ENCODE measurements at places on chromosomes 1 and 21.

- DNase-seq: no peak
Observed at GRCh38 chr1:158407092-158407491, 7.8 kb upstream of the OR10T2 start.

- no peak for DNase-seq
Observed at GRCh38 chr1:241950390-241950789, 7.2 kb upstream of the BECN2 start.

DNA sequence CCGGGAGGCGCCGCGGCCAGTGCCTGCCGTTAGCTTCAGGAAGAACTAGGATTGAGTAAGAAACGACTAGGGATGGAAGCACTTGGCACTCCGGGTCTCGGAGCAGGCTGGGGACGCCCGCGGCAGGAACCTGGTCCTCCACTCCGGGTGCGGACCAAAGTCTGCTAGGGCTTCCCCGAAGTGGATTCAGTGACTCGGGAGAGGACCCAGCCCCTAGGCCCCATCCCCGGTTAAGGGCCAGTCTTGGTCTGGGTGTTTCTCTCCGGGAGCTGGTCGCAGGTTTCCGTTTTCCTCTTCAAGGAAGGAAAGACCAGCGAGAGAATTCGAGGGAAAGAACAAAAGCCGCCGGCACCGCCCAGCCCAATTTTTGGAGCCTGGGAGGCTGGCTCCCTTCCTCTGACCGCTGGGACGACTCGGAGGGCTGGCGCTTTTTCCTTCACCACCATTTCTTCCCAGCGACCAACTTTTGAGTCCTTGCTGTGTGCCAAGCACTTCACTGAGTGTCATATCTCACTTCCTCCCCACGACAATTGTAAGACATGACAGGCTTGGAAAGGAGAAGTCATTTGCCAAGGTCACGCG lies 16.8 kb upstream of the STMN1 start:
- no peak for DNase-seq

GRCh38 chr1:156920233-156921052 lies at the start of gene LRRC71:
LRRC71 (plus strand) TSS chr1:156920632; CDS start chr1:156920804, 172 bp downstream.
- no peak for DNase-seq

DNA sequence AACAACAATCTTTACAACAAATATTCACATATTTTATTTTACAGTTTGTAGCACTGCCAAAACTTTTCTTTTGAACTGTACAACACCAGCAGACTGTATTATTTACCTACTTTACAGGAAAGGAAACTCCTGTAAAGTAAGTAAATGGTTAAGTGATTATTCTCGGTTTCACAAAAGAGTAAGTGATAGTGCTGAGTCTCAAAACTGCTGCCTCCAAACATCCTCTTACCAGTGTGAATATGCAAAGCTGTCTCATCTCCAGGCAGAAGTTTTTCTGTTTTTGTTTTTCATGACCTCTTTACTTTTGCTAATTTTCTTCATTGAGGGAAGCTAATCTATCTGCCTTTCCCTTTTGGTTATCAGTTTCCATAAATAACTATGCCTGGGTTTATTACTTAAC lies 286.7 kb downstream of the SRGAP2C start:
- DNase-seq: no peak

GRCh38 chr1:15558516-15558915 lies 26.3 kb downstream of the AGMAT start:
- DNase-seq: no peak

DNA sequence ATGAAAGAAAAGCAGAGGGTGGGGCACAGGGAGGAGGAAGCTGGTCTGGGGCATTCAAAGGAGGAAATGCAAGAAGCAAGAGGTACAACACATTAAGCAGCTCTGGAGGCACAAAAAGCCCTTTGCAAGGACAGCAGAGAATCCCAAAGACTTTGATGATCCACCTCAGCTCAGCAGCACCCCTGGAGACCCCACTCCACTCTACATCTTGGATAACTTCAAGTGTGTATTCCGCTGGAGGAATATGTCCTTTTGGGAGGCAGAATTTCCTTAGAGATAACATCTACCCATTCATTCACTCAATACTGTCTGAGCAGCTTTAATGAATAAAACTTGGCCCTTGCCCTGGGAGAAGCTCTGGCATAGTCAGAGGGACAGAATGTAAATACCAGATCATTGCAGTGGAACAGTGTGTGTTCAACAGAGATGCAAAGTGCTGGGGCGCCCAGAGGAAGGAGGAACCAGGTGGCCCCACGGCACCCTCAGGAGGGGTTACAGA lies 599.7 kb downstream of the KIF26B start:
- no peak for DNase-seq

DNA sequence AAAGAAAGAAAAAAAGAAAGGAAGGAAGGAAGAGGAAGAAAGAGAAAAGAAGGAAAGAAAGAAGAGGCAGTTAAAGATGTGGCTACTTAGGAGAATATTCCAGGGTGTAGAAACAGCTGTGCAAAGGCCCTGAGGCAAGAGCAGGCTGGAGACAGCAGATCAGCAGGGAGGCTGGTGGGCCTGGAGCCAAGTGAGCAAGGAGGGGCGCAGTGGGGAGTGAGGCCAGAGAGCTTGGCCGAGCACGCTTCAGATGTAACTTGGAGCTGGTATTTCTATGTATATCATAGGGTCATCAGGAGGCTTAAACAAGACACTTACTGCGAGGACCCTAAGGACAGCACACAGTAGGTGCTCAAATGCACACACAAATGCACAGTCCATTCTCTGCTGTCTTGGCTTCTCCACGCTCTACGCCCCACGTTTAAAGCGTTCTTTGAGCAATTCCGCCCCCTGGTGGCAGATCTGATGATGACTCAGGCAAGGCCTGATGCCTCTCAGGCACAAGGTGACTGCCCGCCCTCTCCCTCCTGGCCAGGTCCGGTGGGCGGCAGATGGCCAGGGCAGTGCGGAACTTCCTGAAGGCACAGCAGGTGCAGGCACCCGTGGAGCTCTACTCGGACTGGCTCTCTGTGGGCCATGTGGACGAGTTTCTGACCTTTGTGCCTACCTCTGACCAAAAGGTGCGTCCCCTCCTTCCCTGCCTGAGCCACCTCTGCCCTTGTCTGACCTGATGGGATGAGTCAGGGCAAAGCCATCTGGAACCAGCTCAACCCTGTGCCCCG lies 11.9 kb upstream of the PADI3 start:
- peak; percentile 59 for DNase-seq

DNA sequence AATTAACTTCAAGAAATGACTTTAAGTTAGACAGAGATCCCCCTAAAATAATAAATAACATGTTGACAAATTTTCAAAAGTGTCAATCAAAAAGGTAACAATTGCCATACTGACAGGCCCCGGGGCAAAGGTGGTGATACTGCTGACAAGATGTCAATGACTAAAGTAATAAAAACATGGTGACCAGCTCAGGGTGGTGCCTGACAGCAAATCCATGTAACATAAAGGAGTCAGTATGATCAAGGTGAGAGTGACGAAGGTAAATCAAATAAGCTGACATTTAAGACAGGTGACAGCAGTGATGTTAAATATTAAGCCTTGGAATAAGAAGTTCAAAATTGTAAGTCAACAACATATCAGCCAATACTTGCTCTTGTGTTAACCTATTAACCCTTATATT lies 387.5 kb downstream of the DPYD start:
- no peak for DNase-seq

- DNase-seq: no peak
Observed at GRCh38 chr1:207328004-207328403, 6.5 kb downstream of the CD55 start.

DNA sequence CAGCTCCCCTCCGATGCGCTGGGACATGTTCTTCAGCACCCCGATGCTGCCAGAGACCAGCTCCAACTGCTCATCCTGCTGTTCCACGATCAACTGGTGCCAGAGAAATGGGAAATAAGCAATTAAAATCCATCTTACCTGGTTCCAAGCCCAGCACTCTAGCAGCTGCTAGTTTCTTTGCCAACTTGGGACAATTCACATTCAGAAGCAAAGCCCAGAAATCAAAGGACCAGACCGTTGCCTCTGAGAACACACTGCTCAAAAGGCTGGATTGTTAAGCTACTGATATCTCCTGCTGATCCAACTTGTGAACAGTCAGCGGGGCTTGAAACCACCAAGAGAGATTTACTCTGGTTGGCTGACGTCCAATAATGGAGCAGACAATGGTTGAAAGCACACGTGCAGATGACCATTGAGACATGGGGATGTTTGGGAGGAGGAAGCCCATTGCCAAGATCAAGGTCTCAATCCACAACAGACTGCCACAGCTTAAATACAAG lies 34.4 kb downstream of the STX6 start:
- DNase-seq: no peak

GRCh38 chr1:91821126-91821868 lies 64.7 kb downstream of the TGFBR3 start:
- DNase-seq: no peak

DNA sequence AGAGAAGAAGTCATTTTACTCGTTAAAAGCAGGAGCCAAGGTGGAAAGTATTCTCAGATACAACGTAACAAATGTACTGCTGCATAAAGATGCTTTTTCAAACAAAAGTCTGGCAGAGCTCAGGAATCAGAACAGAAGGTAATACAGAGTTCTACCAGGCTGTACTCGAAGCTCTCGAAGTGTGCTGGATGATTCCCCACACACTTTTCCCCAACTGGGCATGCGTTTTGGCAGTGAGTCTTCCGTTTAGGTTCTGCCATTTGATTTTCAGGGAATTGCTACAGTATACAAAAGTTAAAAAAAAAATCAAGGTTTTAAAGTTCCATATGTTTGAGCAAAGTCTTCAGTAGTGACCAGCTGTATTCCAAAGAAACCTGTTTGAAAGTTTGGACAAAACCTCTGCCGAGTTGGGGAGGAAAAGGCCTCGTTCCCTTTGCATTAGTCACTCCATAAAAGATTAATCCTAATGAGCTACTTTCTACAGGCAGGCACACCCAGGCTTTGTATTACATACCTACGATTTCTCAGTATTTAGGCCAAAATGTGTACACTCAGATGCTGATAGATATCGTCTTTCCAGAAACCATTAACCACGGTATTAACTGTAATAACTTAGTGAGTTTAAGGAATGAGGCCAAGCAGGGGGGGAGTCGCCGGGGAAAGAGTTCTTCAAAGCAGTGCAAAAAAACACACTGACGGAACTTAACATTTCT lies 477.1 kb downstream of the LMO4 start:
- no peak for DNase-seq

DNA sequence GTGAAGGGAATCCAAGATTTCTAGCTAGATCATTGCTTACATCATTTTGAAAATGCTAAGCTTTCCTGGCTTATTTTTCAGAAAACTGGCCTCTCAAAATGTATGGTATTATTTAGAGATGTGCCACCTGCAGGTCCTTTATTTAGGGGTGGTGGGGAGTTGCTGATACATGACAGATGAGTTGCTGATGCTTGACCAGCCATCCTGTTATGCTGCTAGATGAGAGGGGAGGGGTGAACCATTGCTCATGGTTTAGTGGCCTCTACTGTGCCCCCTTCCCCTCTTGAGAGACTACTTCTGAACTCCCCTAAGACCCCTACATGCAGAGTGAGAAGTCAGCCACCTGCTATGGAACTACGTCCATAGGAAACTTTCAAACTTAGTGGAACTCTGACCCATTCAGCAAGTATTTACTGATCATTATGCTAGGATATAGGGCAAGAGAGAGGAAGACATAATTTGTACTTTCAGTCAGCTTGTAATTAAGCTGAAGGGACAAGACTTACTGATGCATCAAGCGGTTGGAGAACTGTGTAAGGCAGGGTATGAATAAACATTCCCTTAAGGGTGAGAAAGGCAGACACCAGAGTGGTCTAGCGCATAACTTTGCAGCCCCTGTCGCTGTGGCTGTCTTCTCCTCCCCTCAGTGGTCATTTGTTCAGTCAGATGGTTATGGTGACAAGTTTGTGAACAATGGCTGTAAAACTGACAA lies 34.6 kb downstream of the SLAMF6 start:
- DNase-seq: no peak

GRCh38 chr1:163914785-163915413 lies 593.1 kb downstream of the NUF2 start:
- no peak for DNase-seq

DNA sequence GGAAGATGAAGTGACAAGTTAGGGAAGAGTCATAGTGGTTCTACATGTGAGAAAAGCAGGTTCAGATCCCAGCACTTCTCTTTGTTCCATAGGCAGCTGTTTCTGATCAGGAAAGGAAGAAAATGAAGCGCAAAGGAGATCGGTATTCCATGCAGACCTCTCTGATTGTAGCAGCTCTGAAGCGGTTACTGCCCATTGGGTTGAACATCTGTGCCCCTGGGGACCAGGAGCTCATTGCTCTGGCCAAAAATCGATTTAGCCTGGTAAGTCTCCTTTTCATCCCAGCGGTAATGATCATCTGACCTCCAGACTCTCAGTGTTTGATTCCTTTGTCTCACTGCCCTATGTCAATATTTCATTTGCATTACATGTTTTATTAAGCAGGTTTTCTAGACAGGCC lies 173.6 kb downstream of the ZP4 start:
- no peak for DNase-seq

GRCh38 chr1:226457307-226457712 lies 49.4 kb upstream of the PARP1 start:
- DNase-seq: no peak

DNA sequence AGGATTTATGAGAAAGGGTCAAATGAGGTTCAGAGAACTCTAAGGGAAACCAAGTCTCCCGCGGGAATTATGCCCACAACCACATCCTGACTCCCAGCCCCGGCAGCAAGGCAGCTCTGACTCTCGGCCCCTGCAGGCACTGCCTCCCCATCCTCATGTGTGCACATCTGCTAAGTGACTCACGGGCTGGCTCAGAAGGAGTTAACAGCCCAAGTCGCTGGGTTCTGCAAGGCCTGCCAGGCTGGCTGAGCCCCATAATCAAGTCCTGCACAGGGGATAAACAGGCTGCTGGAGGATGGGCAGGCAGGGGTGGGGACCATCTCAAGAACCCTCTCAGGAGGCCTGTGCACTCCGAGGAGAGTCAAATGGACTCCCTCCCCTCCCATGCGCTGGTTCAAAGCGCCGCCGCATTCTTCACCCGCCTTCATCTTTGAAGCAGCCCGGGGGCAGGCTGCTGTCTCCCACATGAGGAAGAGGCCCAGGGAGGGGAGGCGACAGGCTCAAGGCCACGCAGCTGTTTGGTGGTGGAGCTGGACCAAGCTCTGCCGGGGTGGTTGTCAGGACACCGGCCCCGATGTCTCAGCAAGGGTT lies 344.3 kb downstream of the MATN1 start:
- no peak for DNase-seq

DNA sequence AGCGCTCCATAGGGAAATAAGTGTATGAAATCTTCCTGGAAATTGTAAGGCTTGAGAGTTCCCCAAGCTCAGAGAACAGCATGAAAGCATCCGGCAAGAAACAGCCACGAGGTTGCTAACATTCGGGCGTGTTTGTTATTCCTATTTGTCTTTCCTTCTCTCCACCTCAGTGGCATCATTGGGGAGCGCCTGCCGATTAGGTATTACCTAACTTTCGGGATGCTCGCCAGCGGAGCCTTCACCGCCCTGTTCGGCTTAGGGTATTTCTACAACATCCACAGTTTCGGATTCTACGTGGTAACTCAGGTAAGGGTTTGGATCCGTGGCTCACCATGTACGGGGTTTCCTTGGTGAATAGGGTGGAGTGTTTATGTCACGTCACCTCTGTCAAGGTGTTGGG lies 25.7 kb downstream of the SLC37A1 start:
- DNase-seq: no peak

DNA sequence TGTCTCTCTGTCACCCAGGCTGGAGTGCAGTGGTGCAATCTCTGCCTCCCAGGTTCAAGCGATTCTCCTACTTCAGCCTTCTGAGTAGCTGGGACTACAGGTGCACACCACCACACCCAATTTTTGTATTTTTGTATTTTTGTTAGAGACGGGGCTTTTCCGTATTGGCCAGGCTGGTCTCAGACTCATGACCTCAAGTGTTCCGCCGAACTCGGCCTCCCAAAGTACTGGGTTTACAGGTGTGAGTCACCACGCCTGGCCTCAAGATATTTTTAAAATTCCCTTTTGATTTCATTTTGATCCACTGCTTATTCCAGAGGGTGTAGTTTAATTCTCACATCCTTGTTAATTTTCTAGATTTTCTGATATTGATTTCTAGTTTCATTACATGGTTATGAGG lies 3.8 kb downstream of the IFI44L start:
- DNase-seq: no peak

Data from SHP77 treated with DMSO at 0.1 percent for 48 hours (cell line).